ENCODE measurements at places on chromosomes 3 and 15. TPM values are rescaled to one million over a fixed set of nuclear protein-coding genes. Genes with fewer than 3 reads are reported as not detected.

DNA sequence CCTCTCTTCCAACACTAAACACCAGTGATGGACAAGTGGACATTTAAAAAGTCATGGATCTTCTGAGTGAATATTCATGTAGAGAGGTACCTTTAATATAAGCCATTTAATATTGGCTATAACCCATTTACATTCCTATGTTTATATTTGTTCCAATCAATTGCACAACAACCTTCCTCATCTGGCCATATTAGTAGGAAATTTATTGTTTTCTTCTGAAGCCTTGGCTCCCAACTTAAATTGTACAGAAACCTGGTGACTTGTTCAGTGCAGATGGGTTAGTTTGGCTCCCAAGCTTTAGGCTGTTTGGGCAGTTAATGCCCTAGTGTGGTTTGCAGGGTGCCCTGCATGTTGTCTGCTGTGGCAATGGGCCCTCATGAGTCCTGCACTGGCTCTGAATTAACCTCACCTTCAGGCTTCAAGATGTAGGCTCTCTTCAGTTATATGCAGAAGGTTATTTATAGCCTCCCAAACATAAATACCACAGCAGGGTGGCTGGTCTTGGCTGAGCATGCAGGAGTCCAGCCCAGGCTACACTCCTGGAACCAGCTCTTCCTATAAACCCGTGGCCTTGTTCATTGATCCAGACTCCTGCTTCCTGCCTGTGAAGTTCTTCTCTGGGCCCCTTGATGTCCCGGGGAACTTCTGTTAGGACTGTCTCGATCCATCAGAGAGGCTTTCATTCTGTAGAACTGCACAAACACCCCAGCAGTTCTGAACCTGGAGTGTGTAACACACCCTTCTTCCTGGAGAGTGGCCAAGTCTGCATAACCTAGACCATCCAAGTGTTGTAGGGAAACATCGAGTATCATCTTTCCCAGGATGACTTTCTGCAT is 57.0 kb downstream of the DUT start:
- H3K27me3 ChIP-seq = no peaks in the 10 kb centered on the region
- no peaks in the 10 kb centered on the region for H3K4me1 ChIP-seq
- no peaks in the 10 kb centered on the region for H3K36me3 ChIP-seq
- no peak overlapping the region for H3K4me3 ChIP-seq
- DNase-seq = no peak

DNA sequence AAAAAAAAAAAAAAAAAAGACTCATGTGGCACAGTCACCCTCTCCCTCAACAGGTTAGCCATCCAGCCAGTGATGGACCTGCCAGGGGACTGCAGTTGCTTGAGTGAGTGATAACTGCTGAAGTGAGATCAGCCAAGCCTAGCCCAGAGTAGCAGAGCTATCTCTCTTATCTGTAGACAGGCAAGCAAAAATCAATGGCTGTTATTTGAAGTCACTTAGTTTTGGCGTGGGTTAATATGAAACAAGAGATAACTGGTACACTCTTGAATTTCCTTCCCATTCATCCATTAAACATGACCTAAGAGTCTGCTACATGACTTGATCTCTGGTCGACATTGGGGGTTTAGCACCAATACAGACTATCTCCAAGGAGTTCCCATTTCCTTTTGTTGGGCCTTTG is 51.2 kb upstream of the TNIK start:
- H3K4me3 ChIP-seq = no peak overlapping the region
- H3K27ac ChIP-seq = no peak overlapping the region
- no peaks in the 10 kb centered on the region for H3K36me3 ChIP-seq
- H3K4me1 ChIP-seq = no peaks in the 10 kb centered on the region
- no peaks in the 10 kb centered on the region for H3K27me3 ChIP-seq
- no peak for DNase-seq

DNA sequence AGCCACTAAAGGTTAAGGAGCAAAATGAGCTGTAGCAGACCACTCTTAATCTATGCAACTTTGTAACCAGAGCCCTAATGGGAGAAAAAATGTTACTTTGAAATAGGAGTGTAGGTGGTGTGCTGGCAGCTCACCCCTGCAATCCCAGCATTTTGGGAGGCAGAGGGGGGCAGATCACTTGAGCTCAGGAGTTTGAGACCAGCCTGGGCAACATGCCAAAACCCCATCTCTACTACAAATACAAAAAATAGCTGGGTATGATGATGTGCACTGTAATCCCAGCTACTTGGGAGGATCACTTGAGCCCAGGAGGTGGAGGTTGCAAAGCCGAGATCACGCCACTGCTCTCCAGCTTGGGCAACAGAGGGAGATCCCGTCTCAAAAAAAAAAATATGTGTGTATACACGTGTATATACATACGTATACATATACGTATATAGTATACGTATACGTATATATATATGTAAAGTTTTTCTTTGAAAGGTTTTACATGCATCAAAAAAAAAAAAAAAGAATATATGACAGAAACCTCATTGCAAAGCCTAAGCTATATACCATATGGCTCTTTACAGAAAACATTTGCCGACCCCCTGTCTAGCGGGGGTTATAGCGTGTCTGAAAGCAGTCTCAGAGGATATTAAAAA is 15.7 kb downstream of the CAPN7 start:
- DNase-seq = no peak
- no peaks in the 10 kb centered on the region for H3K27me3 ChIP-seq
- H3K4me3 ChIP-seq = no peak overlapping the region
- H3K4me1 ChIP-seq = no peaks in the 10 kb centered on the region
- H3K27ac ChIP-seq = no peak overlapping the region
- H3K36me3 ChIP-seq = peaks cover 27% of the 10 kb centered on the region

- DNase-seq = no peak
- no peaks in the 10 kb centered on the region for H3K27me3 ChIP-seq
- H3K27ac ChIP-seq = peak overlapping the region; percentile 78
- H3K4me3 ChIP-seq = no peak overlapping the region
- peaks cover 49% of the 10 kb centered on the region for H3K4me1 ChIP-seq
These were observed 312.3 kb downstream of the WDR72 start for GRCh38 chr15:53447053-53447574.

DNA sequence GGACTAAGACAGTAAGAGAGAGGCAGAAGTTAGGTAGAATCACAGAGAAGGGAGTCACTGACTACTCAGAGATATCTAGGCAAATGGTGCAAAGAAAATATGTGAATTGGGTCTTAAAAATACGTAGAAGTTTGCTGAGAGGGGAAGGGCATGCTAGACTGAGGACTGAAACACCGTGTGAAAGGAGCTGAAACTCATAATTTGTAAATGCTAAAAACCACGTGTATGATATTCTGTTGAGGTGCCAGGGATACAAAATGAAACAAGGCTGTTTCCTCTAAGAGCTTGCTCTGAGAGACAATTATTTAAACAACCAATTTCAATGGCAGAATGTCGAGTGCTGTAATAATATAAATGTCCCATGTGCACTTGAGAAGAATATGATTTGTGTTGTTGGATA is 47.2 kb downstream of the NCK1 start:
- no peak for DNase-seq
- no peaks in the 10 kb centered on the region for H3K36me3 ChIP-seq
- H3K27ac ChIP-seq = no peak overlapping the region
- H3K4me1 ChIP-seq = peaks cover 14% of the 10 kb centered on the region
- no peak overlapping the region for H3K4me3 ChIP-seq

- no peaks in the 10 kb centered on the region for H3K36me3 ChIP-seq
- H3K27ac ChIP-seq = no peak overlapping the region
- H3K4me3 ChIP-seq = no peak overlapping the region
- H3K27me3 ChIP-seq = no peaks in the 10 kb centered on the region
- no peak for DNase-seq
These were observed 501.5 kb downstream of the ROBO2 start for GRCh38 chr3:77541203-77541922.

- no peaks in the 10 kb centered on the region for H3K36me3 ChIP-seq
- H3K27me3 ChIP-seq = no peaks in the 10 kb centered on the region
- no peak overlapping the region for H3K4me3 ChIP-seq
- DNase-seq = no peak
These were observed 24.5 kb upstream of the TM4SF1 start for GRCh38 chr3:149401926-149402310.

DNA sequence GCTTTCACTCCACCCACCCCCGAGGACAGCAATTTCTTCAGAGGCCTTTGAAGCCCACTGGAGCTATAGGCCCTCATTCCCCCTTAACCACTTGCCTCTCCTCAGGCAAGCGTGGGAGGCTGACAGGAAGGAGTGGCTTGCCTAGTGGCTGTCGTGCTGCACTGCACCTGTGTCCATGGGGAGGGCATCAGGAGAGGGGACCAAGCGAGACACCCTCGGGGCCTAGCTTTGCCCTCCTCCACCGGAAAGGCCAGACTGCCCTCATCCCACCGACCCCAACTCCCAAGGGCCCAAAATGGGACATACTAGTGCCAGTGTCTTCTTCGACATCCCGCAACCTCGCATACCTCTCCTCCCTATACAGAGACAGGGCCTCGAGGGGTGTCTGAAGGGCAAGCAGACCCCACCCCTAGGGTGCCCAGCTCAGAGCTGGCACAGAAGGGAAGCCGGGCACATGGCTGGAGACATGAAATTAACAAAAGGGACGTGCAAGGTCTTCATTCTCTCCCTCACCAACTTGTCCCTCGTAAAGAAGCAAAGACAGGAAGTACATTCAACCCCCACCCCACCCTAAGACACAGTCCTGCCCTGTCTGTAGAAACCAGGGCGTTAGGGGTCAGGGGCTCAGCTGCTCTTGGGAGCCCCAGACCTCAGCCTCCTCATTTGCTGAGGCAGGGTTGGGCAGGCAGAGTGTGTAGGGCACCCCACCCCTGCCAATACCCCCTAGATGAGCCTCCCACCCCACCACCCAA is 24.3 kb downstream of the VIPR1 start:
- H3K4me3 ChIP-seq = no peak overlapping the region
- no peak for DNase-seq
- no peaks in the 10 kb centered on the region for H3K36me3 ChIP-seq
- H3K27me3 ChIP-seq = no peaks in the 10 kb centered on the region
- H3K27ac ChIP-seq = no peak overlapping the region
- no peaks in the 10 kb centered on the region for H3K4me1 ChIP-seq

GRCh38 chr3:125395091-125395490 is 20.0 kb upstream of the ZNF148 start:
- DNase-seq = no peak
- no peaks in the 10 kb centered on the region for H3K27me3 ChIP-seq
- H3K4me3 ChIP-seq = no peak overlapping the region
- H3K4me1 ChIP-seq = no peaks in the 10 kb centered on the region
- no peak overlapping the region for H3K27ac ChIP-seq
- H3K36me3 ChIP-seq = no peaks in the 10 kb centered on the region

- no peaks in the 10 kb centered on the region for H3K36me3 ChIP-seq
- H3K27me3 ChIP-seq = no peaks in the 10 kb centered on the region
- DNase-seq = no peak
- H3K27ac ChIP-seq = no peak overlapping the region
- no peak overlapping the region for H3K4me3 ChIP-seq
These were observed 315.6 kb upstream of the ATP10A start for GRCh38 chr15:26178640-26179220.

- H3K27me3 ChIP-seq = no peaks in the 10 kb centered on the region
- no peak overlapping the region for H3K27ac ChIP-seq
- H3K4me1 ChIP-seq = no peaks in the 10 kb centered on the region
- no peak overlapping the region for H3K4me3 ChIP-seq
These were observed 16.9 kb downstream of the NTRK3 start for GRCh38 chr15:88239594-88239993.

DNA sequence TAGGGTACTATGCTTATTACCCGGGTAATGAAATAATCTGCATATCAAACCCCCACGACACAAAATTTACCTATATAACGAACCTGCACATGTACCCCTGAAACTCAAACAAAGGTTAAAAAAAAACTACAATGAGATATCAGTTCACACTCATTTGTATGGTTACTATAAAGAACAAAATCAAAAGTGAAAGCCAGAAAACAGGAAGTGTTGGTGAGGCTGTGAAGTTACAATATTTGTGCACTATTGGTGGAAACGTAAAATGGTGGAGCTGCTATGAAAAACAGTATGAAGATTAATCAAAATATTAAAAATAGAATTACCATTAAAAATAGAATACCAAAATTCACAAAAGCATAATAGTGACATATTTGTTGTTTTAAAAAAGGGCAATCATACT is 128.9 kb downstream of the ZIC1 start:
- no peak overlapping the region for H3K27ac ChIP-seq
- H3K4me3 ChIP-seq = no peak overlapping the region
- H3K27me3 ChIP-seq = no peaks in the 10 kb centered on the region
- no peaks in the 10 kb centered on the region for H3K4me1 ChIP-seq
- H3K36me3 ChIP-seq = no peaks in the 10 kb centered on the region
- no peak for DNase-seq

DNA sequence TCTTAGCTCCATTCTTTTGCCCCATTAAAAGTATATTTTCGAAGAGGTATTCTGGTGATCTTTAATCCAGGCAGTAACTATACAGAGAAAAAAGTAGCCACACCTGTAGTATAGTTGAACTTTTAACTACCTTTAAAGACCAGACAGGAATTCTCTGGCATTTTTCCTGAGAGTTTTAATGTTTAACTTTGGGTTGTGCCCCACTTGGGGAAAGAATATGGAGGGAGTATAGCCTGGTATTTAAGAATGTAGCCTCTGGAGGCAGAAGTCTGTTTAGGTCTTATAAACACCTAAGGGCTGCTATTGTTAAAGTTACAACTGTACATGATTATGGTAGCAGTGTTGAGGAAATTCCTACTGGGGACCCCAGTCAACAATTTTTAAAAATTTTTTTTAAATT is 19.3 kb downstream of the C3orf85 start:
- H3K4me1 ChIP-seq = no peaks in the 10 kb centered on the region
- no peak for DNase-seq
- H3K4me3 ChIP-seq = no peak overlapping the region

- no peak overlapping the region for H3K4me3 ChIP-seq
- H3K27me3 ChIP-seq = no peaks in the 10 kb centered on the region
- H3K36me3 ChIP-seq = peaks cover 2% of the 10 kb centered on the region
- DNase-seq = no peak
- H3K27ac ChIP-seq = no peak overlapping the region
These were observed 15.7 kb downstream of the GOLIM4 start for GRCh38 chr3:168080022-168080421.

GRCh38 chr3:50192689-50193141 is 1.3 kb downstream of the GNAT1 start:
- H3K36me3 ChIP-seq = no peaks in the 10 kb centered on the region
- no peak overlapping the region for H3K27ac ChIP-seq
- peak; percentile 85 for DNase-seq
- H3K27me3 ChIP-seq = no peaks in the 10 kb centered on the region
- no peak overlapping the region for H3K4me3 ChIP-seq

DNA sequence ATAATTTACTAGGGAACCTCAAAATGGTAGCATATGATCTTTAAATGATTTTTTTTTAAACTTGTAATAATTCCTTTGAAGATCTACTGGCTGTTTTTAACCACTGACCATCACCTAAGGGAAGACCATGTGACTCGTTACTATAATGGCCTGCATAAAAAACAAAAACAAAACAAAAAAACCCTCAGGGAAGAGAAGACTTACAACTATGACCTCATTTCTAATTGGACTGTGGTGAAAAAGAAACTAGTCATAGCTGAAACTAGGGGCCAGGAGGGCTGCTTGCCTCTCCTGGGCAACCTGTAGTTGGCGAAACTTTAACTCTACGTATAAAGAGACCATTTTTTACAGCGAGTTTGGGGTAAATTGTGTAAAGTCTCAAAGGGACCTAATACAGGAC is 23.0 kb downstream of the PAQR9 start:
- H3K27me3 ChIP-seq = no peaks in the 10 kb centered on the region
- no peaks in the 10 kb centered on the region for H3K4me1 ChIP-seq
- no peak overlapping the region for H3K4me3 ChIP-seq
- H3K27ac ChIP-seq = no peak overlapping the region

ADGRG7 gene
- not detected for polyA plus RNA-seq

AAGAB gene
- 7.1 TPM for polyA plus RNA-seq

ANKRD63 gene
- polyA plus RNA-seq = not detected

CPLX3 gene
- 0.09 TPM for polyA plus RNA-seq

TMEM207 gene
- polyA plus RNA-seq = not detected

BFSP2 gene
- not detected for polyA plus RNA-seq

GOLGA8T gene
- 0.21 TPM for polyA plus RNA-seq

EIF1B gene
- 64.3 TPM for polyA plus RNA-seq

GRK7 gene
- polyA plus RNA-seq = not detected
